ENCODE measurements at places on chromosomes 16 and 17.
A peak's percentile ranks its signal among the peaks of the same experiment; 100 is the strongest.

- DNase-seq, result no peak
Measured at GRCh38 chr17:75081611-75082540, 5.9 kb upstream of the SLC16A5 start.

GRCh38 chr16:88062341-88063210, 111.3 kb downstream of the BANP start:
- DNase-seq, result no peak

GRCh38 chr16:67443265-67443664, 12.3 kb downstream of the HSD11B2 start:
- no peak for DNase-seq

DNA sequence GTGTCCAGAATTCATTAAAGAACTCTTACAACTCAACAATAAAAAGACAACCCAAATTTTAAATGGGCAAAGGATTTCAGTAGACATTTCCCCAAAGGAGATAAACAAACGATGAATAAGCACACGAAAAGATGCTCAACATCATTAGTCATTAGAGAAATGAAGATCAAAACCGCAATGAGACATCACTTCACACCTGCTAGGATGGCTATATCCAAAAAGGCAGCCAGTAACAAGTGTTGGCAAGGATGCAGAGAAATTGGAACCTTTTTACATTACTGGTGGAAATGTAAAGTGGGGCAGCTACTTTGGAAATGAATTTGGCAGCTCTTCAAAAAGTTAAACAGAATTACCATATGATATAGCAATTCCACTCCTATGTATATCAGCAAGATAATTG, 42.0 kb downstream of the PITPNM3 start:
- no peak for DNase-seq

GRCh38 chr17:66654106-66654740, 180.7 kb upstream of the CACNG5 start:
- DNase-seq, result no peak

- DNase-seq, result no peak
Measured at GRCh38 chr17:13671771-13672170, 70.0 kb upstream of the HS3ST3A1 start.

DNA sequence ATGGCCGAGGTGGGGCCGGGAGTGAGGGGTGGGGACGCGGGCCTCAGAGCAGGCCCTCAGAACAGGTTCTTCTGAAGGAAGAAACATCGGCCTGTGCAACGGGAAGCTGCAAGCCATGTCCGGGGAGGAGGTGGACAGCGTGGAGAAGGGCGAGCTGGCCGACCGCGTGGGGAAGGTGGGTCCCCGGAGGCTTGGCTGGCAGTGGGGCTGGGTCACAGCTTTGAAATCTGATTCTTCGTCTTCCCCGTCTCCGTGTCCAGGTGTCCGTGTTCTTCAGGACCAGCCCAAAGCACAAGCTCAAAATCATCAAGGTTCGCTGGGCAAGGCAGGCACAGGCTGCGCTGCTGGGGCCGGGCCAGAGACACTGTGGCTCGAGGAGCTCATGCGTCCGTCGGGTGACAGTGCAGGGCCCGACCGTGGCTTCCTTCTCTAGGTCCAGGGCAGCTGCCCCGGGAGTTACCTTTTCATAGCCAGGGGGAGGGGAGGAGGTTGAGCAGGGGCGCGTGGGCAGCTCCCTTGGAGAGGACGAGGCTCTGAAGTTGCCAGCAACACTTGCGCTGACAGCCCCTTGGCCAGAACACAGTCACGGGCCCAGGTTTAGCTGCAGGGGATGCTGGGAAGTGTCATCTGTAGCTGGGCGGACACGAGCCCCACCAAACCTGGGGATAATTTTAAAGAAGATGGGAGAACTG, 51.3 kb downstream of the MEAK7 start:
- DNase-seq, result no peak

DNA sequence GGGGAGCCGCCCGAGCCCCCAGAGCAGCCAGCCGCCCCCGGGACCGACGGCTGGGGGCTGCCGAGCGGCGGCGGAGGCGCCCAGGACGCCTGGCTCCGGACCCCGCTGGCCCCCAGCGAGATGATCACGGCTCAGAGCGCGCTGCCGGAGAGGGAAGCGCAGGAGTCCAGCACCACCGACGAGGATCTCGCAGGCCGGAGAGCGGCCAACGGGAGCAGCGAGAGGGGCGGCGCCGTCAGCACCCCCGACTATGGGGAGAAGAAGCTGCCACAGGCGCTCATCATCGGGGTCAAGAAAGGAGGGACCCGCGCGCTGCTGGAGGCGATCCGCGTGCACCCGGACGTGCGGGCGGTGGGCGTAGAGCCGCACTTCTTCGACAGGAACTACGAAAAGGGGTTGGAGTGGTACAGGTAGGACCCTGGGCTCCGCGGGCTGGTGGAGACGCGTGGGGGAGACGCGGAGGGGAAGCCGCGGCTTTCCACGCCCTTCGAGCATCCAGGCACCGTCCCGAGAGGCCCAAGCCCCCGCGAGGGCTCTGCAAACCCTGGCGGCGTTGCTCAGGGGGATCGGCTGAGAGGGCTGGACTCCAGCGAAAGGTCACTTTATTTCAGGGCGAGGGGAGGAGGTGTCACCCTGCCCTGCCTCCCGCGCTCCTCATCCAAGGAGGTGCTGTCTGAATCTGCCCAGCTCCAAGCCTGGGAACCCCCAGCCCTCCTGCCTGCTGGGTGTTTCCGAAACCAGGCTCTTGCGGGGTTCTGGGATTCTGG, 1.2 kb downstream of the HS3ST4 start:
- DNase-seq, result peak; percentile 53

DNA sequence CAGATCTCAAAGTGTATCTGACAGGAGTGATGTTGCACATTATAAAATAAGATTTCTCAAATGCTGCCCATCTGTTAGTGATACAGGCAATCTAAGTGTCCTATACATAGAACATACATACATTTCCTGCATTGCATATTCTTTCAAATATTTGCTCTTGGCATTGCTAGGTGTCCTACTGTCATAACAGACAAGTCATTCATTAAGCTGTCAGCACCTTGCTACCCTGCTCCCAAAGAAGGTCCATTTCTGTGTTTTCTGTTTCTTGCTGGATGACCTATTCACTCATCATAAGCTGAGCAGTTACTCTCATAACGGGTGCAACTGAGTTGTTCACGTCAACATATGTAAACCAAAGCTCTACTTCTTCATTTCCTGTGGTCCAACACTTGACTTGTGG, 719.0 kb downstream of the KCNJ2 start:
- no peak for DNase-seq

- no peak for DNase-seq
Measured at GRCh38 chr17:69669441-69670178, 255.1 kb downstream of the MAP2K6 start.

DNA sequence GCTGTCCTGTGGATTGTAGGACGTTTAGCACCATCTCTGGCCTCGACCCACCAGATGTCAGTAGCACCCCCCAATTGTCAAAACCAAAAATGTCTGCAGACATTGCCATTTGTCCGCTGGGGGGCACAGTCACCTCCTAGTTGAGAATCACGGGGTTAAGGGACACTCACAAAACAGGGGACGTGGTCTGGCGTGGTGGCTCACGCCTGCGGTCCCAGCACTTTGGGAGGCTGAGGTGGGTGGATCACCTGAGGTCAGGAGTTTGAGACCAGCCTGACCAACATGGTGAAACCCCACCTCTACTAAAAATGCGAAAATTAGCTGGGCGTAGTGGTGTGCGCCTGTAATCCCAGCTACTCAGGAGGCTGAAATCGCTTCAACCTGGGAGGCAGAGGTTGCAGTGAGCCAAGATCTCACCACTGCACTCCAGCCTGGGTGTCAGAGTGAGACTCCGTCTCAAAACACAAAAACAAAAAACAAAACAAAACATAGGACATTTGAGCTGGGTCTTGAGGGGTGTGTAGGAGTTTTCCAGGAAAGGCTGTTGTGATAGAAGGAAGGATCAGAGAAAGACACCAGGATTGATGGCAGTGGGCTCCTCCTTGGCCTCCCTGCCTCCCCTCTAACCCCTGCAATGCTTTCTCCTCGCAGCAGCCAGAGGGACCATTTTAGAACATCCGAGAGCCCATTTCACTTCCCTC, 171.8 kb upstream of the GSE1 start:
- DNase-seq, result no peak

GRCh38 chr17:76136276-76137000, 4.6 kb downstream of the FOXJ1 start:
- peak; percentile 15 for DNase-seq

DNA sequence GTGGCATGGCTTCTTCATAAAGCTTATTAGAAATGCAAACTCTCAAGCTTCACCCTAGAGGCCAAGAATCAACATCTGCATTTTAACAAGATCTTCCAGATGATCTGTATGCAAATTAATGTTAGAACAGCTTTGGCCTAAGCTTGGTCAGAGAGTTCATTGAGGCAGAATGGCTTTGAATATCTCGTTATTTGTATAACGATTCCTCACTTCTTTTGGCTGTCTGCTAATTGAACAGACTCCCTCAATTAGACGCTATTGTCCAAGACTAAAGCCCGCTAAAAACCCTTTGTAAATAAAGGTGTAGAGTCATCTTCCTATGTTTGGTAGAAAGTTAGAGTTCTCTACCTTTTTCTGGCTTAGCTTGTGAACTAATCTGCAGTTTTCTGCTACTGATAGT, 1453.7 kb downstream of the CDH8 start:
- DNase-seq, result no peak

GRCh38 chr17:57609125-57609877, 135.8 kb downstream of the CCDC182 start:
- no peak for DNase-seq

GRCh38 chr17:43020030-43020621, 2.1 kb downstream of the VAT1 start:
- DNase-seq, result no peak

DNA sequence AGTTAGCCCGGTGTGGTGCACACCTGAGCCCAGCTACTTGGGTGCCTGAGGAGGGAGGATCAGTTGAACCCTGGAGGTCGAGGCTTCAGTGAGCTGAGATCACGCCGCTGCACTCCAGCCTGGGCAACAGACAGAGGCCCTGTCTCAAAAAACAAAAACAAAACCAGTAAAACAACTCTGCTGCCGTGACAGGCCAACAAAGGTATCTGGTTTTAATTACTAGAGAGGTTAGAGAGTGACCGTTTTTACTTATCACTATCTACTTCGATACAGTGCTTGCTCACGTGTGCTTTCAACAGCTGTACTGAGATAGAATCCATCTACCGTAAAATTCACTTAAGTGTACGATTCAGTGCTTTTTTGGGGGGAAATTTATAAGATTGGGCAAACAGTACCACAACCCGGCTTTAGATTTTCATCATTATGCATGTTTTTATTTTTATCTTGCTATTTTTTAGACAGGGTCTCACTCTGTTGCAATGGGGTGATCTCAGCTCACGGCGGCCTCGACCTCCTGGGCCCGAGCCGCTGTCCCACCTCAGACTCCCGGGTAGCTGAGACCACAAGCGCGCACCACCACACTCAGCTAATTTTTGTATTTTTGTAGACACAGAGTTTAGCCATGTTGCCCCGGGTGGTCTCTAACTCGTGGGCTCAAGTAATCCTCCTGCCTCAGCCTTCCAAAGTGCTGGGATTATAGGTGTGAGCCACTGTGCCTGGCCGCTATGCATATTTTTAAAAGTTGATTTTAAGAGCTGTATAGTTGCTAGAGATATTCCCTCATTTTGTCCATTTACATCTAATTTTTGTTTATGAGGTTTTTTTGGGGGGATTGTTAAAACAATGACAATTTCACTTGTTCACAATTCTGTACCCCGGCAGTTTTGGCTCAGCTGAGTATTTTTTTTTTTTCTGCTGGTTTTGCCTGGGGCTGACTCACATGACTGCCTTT, 30.9 kb downstream of the SERPINF1 start:
- DNase-seq, result no peak

DNA sequence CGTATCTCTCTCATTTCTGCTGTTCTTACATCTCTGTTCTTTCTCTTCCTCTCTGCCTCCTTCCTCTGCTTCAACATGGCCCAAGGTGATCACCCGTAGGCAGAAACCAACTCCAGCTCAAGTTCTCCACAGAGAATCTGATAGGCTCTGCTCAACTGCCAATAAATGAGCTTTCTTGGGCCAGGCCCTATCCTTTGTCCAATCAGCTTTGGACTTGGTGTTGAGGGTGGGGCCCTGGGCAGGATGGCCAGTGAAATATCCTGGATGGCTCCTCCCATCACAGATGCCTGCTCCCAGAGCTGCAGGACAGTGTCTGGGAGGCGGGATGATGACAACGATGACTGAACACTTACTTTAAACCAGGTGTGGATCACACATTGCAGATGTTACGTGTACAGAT, 17.4 kb upstream of the BRD7 start:
- no peak for DNase-seq

DNA sequence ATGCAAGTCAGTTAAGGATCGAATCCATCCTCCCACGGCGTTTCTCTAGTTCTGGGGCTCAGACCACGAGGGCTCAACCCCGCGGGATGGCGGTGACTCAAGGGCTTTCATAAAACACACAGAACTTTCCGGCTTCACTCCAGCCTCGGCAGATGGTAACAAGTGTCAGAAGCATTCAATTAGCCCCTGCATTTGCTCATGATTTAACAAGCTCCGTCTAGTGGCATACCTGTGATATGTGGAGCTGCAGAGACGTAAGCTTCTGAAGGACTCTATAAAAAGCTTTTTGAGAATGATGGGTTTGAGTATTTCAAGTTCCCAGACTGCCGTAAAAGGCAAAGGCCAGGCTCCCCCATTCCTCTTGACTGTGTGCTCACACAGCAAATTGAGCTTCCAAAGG, 91.3 kb upstream of the SEC14L1 start:
- DNase-seq, result no peak

DNA sequence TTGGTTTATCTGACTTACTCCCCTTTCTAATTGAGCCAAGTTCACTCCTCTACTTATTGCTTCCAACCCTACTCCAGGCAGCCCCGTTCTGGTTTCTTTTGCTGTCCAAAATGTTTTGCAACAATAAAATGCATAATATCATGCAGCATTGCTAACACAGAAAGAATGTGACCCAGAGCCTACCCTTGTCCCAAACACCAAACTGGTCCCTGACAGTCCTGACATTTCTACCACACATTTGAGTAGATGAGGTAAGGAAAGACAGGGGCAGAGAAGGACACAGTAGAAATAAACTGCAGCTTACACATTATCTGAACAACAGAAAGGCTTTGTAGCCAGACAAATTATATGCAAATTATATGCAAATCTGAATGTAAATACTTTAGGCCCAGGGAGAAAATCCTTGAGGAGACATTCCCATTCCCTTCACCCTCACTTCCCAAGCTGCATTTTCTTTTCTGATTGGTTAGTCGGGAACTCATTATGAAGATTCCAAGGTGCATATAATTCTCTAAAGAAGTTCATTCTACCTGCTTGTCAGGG, 31.6 kb downstream of the SOX9 start:
- no peak for DNase-seq

- DNase-seq, result no peak
Measured at GRCh38 chr17:62907961-62908360, 58.1 kb upstream of the TANC2 start.

GRCh38 chr17:75091855-75092327, 4.1 kb downstream of the SLC16A5 start:
- no peak for DNase-seq

DNA sequence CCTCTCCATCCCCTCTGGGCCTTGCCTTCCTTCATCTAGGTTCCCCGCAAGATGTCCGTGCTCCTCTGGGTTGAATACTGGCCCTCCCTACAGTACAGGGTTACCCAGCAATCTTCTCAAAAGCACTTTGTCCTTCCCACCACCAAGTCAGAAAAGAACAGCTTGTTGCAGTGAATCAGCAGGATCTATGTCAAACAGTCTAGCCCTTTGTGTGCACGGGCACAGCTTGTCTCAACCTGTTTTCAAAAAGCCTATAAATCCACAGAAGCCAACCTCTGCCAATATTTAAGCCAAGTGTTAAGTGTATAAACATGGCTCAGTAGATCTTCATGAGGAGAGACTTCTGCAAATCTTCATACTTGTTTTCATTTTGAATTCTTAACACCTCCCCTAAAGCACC, 25.2 kb downstream of the C17orf67 start:
- no peak for DNase-seq

GRCh38 chr17:73455050-73455687, 143.4 kb upstream of the CDC42EP4 start:
- peak; percentile 42 for DNase-seq

All from glutamatergic neuron (in vitro differentiated cells).